Urinary bladder (tissue), 4 donors: ENCODE measurements at places on chromosomes 2 and 18. TPM values are rescaled to one million over a fixed set of nuclear protein-coding genes. Genes with fewer than 3 reads are reported as not detected.

Gene WNT10A
- 1.9 TPM for total RNA-seq

Gene DPP4
- total RNA-seq, result 44.1 TPM

Gene CLEC4F
- not detected for total RNA-seq

Gene SKOR2
- not detected for total RNA-seq

Gene KRTCAP3
- 2.5 TPM for total RNA-seq

Gene LHCGR
- 5.6 TPM for total RNA-seq

Gene SLC9A2
- total RNA-seq, result 4.2 TPM

DNA sequence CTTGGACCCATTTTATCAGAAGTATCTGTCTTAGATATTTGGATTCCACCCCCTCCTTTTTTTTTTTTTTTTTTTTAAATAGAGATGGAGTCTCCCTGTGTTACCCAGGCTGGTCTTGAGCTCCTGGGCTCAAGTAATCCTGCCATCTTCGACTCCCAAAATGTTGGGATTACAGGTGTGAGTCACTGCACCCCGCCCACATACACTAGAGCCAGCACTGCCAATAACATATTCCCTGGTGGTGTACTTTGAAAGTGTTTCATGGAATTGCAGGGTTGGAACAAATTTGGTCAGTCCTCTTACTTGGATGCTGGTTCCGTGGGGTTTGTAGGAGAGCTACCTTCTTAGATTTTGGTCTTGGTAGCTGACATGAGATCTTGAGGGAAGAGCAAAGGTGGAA, 15.0 kb downstream of the PDCL3 start:
- DNase-seq, result no peak

GRCh38 chr2:220473611-220474010, 846.2 kb downstream of the SLC4A3 start:
- no peak for DNase-seq

DNA sequence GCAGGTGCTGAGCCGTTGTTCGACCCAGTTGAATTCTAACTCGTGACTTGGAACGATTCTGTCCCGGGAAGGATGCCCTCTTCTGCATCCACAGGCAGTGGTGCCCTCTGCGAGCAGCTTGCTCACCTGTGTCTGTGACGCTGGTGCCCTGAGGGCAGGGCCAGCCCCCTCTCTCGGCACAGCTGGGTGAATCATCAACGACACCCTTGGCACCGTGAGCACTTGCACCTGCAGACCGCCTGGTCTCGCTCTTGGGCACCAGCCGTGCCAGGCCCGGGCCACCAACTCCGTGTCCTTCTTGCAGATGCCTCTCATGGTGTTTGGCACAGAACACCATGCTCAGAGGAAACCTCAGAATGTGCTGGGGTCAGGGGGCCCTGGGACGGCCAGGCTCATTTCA, 75.0 kb downstream of the SLC66A2 start:
- no peak for DNase-seq

DNA sequence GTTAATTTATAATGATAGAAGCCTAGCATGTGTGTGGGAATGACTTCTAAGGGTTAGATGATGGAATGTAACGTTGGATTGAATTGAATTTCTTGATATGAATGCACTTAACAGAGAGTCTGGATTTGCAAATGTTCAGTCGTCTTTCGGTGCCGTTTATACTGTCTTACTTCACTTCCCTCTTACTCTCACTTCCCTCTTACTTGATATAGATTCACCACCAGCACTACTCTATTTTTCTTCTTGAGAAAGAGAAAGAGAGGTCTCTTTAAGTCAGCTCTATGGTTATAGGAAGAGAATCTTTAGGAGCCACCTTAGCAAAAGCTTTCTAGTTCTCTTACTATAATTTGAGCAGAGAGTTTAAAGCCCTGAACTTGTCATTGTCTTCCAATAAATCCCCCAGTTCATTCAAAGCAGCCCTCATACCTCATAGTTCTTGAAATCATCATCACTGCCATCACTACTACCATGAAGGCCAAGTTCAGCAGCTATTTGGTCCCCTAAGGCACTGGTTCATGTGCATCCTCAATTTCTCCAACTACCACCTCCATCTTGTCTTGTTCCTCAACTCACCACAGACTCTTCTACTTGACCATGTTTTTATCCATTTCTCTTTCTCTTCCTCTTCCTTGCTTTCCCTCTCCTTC, 501.7 kb upstream of the TCF4 start:
- DNase-seq, result no peak

DNA sequence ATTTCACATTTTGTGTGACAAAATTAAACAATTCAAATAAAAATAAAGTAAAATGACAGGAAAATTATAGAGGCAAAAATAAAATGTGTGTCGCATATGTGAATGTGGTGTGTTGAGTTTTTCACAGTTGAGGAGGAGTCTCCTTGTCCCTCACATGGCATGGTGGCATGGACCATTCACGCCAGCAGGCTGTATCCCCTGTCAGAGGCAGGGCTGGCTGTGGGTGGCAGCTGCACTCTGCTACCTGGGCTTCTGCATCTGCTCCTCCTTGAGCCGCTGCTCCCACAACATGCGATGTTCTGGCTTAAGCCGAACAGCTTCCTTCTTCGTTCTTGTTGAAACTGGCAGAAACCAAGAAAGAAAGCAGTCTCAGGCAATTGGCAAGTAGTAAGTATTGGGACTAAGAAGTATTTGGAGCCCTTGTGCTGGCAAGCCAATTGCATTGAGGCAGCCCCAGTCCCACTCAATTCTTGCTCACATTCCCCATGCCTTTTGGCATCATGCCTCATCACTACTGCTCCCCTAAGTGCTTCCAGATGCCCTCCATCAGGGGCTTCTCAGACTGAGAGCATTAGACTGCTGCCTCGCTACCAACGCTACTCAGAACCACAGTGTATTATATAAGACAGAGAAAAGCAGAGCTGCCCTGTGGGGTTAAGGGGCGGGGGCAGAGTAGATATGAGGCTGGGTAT, 177.9 kb upstream of the NABP1 start:
- no peak for DNase-seq

GRCh38 chr2:191023235-191023679, 9.3 kb upstream of the STAT1 start:
- no peak for DNase-seq

DNA sequence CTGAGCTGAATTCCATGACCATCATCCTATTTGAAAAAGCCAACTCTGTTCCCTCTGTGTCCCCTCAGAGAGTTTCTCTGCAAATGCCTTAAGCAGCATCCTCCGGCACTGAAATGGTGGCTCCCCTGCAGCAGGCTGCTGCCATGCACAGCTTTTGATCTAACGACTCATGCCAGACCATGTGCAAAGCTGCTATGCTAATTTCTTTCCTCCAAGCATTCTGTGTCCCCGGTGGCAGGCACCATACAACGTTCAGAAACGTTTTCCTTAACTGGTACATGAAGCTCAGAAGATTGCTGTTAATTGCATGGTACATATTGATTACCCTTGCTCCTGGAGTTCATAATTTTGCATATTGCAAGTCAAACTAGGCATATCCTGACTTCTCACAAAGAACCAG, 336.8 kb downstream of the RBM43 start:
- DNase-seq, result no peak

DNA sequence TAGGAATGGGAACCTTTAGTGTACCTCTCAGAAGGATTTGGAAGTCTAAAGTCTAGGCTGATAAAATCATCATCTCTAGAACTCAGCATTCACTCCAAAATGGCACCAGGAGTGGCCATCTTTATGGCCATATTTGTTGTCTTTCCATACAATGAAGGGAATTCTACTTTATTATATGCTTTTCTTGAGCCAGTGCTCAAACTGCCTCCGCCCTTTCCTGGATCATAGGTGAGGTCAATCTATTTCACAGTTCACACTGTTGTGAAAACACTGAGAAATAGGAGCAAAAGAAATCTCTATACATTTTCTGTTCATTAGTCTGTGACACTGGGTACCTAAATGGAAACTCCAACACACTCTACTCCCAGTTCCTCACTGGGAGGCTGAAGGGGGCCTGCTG, 55.6 kb downstream of the SP110 start:
- no peak for DNase-seq

GRCh38 chr2:14907014-14907612, 274.6 kb downstream of the LRATD1 start:
- no peak for DNase-seq
